ENCODE measurements at places on chromosomes 7 and 10.
A peak's percentile ranks its signal among the peaks of the same experiment; 100 is the strongest.

- no peak for DNase-seq
Measured at GRCh38 chr10:82572744-82573143, 697.8 kb downstream of the NRG3 start.

DNA sequence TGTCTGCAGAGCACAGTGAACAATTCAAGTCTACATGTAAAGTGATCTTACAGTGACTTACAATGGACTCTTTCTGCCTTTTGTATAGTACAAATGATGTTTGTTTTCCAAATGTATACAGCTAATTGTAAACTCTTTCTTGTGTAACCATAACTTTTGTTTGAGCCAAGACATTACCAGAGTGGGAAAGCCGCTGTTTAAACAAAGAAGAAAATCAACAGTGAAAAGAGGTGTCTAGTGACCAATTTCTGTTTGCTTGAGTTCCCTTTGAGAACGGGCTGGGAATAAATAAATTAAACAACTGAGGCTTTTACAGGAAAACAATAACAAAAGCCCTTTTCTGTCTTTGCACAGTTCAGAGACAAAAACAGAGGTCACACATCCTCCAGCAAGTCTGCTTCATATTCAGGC, 1163.4 kb downstream of the CNTNAP2 start:
- no peak for DNase-seq

- DNase-seq, result peak; percentile 34
Measured at GRCh38 chr10:113680190-113681111, 739 bp downstream of the CASP7 start.

DNA sequence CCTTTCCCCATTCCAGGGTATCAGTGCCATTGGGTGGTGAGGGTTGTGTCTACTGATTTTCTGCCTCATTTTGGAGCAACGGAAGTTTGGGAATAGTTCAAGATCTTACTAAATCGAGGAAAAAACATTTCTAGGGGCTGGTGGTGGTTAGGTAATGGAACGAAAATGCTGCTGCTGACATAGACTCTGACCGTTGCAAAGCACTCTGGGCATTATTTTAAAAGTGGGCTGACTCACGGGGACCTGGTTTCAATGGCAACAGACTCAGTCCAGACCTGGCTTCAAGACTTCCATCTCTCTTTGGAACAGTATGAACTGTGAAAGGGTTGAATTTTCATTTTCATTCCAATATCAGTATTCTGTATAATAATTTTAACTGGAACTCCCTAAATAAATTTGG, 284.0 kb downstream of the PHTF2 start:
- DNase-seq, result no peak

DNA sequence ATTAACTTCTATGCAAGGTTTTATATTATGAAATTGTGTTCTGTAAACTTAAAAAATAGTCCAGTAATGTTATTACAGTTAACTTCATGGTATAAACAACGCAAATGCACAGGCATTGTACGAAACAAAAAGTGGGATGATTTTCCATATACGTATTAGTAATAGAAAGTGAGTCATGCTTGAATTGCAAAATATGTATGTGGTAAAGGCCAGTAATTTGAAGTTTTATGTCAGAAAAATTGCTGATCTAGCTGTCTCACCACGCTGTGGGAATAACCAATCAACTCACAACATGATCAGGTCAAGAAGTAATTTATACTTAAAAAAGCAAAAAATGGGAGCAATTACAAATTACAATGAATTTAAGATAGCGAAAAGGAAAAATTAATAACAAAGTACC, 37.0 kb upstream of the GLI3 start:
- DNase-seq, result no peak

DNA sequence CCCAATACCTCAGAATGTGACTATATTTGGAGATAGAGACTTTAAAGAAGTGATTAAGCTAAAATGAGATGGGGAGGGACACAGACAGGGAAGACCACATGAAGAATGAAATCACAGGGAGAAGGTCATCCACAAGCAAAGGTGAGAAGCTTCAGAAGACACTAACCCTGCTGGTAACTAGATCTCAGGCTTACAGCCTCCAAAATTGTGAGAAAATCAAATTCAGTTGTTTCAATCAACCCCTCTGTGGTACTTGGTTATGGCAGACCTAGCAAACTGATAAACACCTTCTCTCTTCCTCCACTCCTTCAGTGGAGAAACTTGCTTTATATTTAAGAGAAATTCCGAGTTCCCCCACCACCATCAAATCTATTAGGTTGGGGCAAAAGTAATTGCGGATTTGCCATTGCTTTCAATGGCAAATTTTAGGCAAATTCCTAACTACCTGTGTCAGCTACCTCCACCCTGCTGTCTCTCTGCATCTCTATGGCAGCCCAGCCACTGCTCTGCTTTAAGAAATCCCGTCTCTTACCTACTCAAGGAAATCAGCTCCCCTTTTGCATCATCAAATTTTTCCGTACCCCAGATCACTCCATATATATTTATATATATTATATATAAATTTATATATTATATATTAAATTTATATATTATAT, 38.2 kb downstream of the SEMA3E start:
- DNase-seq, result no peak

Data from H54 (cell line).